ENCODE measurements at places on chromosomes 3 and 15.

DNA sequence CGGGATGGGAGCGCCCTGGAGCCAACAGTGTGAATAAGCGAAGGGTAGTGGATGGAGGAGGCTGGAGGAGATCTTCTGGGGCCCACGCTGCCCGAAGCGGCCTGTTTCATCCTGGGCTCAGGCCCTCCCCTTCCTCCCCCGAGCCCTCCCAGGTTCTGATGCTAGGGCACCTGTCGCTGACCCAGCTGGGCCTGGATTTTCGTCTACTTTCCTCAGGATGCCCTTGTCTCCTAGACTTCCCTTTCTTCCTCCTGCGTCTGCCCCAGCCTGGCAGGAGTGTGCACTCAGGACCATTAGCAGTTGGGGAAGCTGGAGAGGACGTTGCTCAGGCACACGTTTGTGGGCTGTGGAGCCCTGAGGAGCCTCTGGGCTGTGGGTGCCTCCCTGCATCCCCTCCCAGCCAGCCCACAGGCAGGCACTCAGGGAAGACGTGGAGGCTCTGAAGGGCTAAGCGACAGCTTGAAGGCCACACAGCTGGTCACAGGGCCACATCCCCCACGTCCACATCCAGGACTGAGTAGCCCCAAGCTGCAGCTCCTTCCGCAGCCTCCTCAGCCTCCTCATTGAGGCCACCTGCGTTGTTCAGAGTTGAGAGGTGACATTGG, 23.9 kb upstream of the PIGZ start:
- no peak for DNase-seq

DNA sequence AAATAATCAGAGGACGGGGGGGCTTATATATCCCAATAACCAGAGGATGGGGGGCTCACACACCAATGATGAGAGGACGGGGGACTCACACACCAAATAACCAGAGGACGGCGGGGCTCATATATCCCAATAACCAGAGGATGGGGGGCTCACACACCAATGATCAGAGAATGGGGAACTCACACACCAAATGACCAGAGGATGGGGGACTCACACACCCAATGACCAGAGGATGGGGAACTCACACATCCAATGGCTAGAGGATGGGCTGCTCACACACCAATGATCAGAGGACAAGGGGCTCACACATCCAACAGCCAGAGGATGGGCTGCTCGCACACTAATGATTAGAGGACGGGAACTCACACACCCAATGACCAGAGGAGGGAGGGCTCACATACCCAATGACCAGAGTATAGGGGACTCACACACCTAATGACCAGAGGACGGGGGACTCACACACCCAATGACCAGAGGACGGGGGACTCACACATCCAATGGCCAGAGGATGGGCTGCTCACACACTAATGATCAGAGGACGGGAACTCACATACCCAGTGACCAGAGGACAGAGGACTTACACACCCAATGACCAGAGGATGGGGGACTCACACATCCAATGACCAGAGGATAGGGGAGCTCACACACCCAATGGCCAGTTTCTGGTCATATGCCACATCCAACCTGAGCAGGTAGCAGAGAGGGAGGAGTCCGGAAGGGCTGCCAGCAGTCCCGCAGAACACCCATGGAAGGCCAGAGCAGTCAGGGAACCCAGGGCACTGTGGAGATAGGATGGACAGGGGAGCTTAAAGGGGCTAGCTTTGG, 10.6 kb downstream of the RAB6B start:
- DNase-seq, result no peak

GRCh38 chr3:57227930-57228751, 612 bp downstream of the APPL1 start:
- no peak for DNase-seq

DNA sequence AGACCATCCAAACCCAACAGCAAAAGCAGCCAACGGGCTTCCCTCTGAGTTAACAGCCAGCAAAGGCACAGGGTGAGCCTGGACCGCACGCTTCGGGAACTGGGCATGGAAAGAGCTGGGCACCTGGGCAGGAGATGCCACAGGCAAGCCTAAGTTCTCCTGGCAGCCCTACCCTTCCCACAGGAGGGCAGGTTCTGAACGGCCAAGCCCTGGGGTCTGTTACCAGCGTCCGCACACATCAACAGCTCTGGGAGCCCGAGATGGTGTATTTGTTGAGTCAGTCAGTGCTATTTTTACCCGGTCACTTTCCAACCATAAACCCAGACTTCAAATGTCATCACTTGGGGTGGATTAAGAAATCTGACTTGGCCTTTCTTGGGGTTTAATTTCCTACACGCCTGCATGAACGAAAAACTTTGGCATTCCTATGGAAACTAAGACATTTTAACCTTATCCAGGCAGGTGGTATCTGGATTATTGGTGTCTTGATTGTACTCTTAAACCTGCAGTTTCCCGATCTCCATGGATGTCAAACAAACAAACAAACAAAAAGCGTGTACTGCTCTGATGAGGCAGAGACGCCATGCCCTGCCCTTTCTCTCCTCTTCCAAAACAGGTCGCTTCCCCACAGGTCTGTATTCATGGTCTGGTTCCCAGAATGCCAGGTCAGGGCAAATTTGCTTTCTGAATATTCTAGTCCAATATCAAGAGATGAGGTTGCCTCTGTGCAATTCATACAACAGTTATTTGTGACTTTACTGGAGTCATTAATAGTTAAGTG, 99.7 kb downstream of the XXYLT1 start:
- DNase-seq, result no peak

DNA sequence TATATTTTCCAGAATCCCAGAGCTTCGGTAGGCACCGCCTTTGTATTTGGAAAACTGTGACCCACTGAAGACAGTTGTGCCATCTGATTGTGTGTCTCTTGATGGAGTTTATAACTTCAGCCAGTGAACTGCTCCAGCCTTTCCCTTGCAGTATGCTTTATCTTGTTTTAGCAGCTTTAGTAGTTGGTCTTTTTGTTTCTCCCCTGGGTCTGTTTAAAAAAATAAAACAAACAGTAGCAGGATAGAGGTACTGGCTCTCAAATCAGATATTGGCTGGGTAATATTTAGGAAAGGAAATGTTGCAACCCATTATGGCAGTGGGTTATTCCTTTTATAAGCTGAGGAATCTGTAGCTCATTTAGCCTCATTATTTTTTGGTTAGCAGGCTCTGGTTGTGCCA, 151.5 kb upstream of the BFSP2 start:
- no peak for DNase-seq

DNA sequence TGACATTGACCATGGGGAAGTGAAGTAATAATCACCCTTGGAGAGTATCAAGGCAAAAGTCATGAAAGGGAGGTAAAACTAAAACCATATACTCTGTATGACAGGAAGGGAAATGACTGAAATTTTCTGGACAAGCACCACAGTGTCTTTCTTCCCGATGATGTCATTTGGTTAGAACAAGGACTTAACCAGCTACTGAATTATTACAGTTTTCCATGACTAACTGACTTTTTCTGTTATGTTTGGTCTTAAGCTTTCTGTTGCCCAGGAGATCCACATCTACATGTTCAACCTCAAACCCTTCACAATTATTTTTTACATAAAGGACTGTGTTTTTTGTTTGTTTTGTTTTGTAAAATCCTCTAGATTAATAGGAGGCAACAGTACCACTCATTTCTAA, 191.9 kb upstream of the IL12A start:
- DNase-seq, result no peak

Data from NCI-H1930 (cell line).